ENCODE measurements at places on chromosomes 3 and 15.

- DNase-seq, result no peak
Measured at GRCh38 chr15:82648257-82649103, 1.3 kb upstream of the CPEB1 start.

DNA sequence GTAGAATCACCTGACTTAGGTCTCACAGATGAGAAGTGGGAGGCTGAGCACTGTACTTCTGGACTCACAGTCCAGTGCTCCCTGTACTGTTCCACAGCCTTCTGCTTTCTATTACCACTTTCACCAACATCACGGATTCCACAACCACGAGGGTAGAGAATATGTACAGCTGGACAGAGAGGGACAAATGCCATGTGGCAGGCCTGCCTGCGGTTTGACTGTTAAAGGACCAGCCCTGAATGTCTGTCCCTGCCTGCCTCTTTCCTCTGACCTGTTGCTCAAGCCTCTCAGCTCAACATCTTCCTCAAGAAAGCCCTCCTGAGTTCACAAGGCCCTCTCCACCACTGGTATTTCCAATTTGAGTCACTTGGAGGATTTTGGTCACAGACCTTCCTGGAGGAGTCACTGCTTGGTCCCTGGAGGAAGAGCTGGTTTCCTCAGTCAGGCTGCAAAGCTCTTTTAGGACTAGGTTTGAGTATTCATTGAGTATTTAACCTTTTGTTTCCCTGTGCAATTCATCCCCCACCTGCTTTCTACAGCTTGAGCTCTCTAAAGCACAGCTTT is 49.1 kb downstream of the RAB11A start:
- DNase-seq, result no peak

DNA sequence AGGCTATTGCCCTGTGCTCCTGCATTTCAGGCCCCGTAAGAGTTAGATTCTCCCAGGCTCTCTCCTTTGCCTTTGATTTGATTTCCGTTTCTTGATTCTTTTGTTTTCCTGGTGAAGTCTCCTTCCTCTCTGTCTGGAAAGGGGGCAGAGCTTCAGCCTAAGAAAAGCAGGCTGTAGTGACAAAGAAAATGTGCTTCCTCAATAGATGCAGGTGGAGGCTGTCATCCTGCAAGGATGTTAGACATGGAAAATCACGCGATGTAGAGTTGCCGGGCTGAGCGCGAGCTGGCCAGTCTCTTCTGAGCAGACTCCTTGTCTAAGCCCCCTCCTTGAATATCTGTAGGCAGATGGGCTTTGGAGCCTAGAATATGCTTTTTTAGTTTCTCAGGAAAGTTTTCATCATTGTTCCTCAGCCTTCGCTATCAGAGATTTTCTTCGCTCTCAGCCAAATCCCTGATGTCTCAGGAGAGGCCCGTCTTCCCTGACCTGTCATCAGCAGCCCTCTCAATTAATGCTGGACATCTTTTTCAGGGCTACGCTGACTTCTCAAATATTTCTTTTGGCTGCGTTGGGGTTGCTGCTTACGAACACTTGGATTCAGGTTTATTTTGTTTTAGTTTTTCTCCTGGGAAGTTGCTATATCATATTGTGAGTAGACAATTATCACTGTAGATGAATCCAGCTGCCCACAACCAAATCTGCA is 163.6 kb downstream of the ITPR1 start:
- no peak for DNase-seq

- DNase-seq, result no peak
Measured at GRCh38 chr3:148974726-148975125, 16.6 kb upstream of the GYG1 start.

- no peak for DNase-seq
Measured at GRCh38 chr3:158185711-158186110, 75.8 kb downstream of the RSRC1 start.

GRCh38 chr3:16543242-16543864 is 29.9 kb upstream of the RFTN1 start:
- no peak for DNase-seq

DNA sequence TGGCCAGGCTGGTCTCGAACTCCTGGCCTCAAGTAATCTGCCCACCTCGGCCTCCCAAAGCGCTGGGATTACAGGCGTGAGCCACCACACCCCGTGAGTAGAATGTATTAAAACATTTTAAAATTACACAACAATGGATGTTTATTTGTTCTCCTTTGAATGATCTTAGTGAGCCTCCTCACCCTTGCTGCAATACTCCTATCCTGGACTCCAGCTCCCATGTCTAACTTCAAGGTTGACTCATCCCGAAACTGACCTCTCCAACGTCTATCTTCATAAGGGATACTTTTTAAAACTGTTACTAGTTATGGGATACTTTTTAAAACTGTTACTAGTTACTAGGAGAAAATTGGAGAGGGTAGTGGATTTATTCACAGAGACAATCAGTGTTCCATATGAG is 17.8 kb upstream of the RHCG start:
- DNase-seq, result no peak

- no peak for DNase-seq
Measured at GRCh38 chr15:96322536-96323318, 7.8 kb upstream of the NR2F2 start.

DNA sequence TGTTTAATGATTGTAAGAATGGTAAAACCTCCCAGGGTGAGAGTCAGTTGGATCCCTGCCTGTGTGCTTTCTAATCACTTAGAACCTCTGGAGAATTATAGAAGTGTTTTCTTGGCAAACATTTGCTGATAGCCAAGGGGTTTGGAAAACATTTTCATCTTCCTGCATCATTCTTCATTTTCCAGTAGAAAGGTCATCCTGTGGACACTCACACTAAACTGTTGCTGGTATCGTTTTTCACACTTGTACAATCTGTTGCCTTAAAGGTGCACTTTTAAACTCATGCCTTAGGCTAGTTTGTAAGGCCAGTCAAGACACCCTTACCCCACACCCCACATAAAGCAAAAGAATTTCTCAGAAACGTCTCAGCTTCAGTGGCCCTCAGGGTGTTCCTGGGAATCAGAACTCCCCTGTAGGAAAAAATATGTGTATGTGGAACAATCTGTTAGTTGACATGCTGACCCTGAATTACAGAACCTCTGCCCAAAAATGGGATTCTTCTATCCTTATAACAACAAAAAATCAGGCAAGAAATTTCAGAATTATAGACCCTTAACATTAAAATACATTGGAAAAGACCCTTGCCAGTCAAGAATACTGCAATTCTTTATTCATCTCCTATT is 5.8 kb upstream of the PLD1 start:
- DNase-seq, result no peak

GRCh38 chr3:148923592-148923991 is 58.5 kb downstream of the CPA3 start:
- no peak for DNase-seq

DNA sequence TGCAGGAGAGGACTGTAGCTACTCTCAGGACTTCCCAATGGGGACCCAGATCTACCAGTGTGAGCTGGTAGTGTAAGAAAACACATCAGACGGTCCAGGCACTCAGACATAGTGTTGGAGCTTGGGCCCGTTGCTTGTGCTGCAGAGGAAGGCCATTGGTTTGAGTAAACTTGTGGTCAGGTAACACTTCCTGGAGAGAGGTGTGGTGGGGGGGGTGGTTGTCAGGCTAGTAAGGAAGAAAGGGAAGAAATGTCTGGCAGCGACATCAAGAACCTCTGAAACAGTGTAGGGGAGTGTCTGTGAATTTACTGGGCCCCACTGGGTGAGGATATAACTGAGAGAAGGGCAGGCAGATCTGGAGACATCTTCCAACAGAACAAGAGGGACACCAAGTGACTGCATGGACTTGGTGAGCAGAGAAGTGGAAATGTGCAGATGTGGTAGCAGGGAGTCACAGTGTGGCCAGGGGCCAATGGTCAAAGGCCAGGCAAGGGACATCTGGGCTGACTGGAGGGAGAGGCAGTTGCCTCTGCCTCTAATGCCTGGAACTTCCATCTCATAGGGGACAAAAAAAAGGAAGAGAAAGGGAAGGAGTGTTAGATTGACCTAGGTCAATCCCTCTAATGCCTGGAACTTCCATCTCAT is 63.7 kb upstream of the MRPS22 start:
- DNase-seq, result no peak

- DNase-seq, result no peak
Measured at GRCh38 chr3:149600634-149601033, 57.2 kb downstream of the WWTR1 start.

DNA sequence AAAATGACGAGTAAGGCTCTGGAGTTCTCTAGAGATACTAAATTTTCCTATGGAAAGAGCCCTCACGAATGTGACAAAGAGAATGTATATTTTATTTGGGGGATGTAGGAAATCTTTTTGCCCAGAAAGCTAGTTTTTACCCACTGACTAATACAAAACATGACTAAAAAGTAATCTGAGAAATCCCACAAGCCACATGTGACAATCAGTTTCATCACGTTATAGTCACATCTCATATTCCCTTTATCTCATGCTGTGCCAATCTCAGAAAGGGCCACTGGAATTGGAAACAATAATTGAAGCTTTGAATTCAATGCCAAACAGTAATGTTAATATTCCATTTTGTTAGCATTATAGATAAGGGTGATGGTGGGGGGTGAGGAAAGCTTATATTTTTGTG is 509.0 kb upstream of the GOLIM4 start:
- DNase-seq, result no peak

- no peak for DNase-seq
Measured at GRCh38 chr3:38603731-38604131, 45.8 kb downstream of the SCN5A start.

DNA sequence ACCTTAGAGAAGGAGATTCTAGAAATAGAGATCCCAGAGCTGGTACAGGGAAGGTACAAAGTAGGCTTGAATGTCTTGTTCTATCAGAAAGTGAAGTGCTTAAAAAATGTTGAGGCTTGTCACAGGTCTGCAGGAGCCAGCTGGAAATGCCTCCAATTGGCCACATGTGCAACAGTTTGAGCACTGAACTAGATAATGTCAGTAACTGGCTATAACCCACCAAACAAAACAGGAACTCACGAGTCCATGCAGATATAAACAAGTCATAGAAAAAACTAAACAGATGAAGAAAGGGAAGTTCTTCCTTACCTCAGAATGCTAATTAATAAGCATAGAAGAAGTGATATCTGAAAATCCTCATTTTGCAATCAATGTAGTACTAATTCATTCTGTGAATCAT is 11.9 kb upstream of the TF start:
- DNase-seq, result no peak

Data from ELR (cell line).